Stimulated activated CD4-positive, alpha-beta T cell treated with anti-CD3 and anti-CD28 coated beads, Interleukin-15, amount 100 ng/mL, for 1 hour (primary cell): ENCODE measurements at places on chromosomes 3 and 15.
A peak's percentile ranks its signal among the peaks of the same experiment; 100 is the strongest.

DNA sequence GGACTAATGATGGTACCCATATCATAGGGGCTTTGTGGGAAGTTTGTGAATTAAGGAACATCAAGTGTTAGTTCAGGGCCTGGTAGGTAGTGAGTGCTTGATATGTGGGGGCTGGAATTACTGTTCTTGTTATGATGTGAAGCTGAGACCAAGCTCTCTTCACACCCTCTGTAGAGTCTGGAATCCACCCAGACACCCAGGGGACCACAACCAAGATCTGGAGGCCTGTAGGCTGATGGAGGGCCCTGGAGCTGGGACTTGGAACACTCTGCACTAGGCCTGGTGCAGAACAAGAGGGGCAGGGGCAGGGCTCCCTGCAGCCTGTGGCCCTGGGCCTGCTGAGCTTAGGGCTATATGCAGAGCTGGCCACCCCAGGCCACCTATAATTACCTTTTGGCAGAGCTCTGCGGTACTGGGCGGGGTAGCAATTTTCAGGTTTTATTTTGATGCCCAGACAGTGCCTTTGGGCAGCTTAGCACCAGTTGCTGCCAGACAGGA is 13.1 kb upstream of the PRKCD start:
- no peak for DNase-seq

GRCh38 chr15:68781766-68782588 is 38.7 kb downstream of the ANP32A start:
- DNase-seq: no peak

- no peak for DNase-seq
These were observed 225.0 kb upstream of the ATP11B start for GRCh38 chr3:182568261-182568660.

DNA sequence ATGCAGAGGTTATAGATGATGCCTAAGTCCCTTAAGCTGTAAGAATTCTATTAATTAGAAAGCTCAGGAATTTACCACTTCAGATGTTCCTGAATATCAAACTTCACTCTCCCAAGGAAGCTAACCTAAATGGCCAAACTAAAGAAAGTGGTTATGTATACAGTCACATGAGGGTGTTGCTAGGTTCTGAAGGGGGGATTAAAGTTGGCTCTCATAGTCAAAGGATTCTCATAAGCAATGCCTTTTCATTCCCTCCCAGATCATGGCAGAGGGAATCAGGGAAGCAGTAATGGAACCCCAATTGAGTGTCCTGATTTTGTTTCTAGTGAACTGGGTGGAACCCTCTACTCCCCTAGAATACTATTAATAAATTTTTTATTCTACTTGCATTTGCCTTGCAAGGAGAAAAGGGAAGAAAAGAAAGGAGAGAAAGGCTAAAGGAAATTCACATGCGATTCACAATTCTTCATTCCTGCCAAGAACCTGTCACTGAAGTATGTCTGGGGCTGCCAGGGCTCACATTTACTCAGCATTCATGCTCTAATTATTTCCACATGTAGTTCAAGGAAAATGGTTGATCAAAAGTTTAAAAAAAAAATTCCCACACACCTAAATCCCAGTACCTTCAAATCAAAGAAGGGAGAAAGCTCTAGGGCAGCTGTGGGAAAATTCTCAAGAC is 25.1 kb downstream of the FSTL1 start:
- no peak for DNase-seq

DNA sequence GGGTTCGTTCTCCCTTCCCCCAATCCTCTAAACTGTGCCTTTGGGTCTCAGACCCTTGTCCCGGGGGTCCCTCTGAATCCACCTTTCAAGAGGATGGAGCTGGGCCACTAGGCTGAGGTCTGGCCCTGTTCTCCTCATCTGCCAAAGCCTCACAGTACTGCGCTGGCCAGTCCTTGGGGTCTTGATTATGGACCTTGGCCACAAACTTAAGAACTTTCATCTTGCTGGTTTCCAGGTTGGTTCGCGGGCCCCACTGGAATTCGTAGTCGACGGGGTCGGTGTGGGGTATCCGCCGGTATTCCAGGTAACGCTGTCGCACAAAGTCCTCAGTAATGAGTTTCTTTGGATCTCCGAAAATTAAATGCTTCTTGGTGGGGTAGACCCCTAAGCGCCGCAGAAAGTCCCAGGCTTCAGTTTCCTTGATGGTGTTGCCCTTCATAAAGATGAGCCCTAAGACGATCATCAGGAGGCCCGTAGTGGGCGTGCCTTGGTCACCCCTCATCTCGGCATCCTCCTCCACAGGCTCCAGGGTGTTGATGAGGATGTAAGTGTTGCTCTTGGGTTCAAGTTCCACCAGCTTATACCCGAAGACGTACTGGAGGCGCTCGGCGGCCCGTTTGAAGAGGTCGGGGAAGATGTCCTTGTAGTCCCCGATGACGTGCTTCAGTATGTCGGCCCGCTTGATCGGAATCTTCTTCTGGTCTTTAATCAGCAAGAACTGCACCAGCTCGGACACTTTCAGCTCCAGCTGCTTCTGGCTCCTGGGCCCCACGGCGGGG is 727 bp downstream of the NSMCE3 start:
- DNase-seq: peak; percentile 7

GRCh38 chr3:140765246-140765645 is 87.4 kb downstream of the TRIM42 start:
- DNase-seq: no peak

DNA sequence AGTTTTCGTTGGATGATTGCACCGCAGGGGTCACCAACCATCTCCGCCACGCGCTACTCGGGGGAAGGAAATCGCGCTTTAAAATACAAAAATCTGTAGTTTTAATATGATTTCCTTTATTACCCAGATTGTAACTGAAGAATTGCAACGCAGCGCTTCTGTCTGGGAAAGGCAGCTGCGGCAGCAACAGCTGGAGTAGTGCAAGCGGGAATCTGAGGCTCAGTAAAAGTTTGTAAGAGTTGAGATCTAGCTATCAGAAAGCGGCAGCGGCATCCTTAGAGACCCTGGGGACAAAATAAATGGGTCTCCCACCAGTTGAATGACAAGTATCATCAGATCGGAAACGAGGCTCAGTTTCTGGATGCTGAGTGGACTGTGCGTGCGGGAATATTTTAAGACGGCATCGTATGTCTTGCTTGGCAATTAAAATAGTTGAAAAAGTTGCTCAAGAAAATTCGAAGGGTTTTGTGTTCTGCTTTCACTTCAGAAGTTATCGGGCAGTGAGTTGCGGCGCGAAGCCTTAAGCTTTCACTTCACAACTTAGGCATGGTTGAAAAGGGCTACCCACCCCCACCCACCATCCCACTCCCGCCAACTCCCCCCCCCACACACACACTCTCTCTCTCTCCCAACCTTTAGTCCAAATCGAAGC is 2.7 kb downstream of the MECOM start:
- DNase-seq: no peak

DNA sequence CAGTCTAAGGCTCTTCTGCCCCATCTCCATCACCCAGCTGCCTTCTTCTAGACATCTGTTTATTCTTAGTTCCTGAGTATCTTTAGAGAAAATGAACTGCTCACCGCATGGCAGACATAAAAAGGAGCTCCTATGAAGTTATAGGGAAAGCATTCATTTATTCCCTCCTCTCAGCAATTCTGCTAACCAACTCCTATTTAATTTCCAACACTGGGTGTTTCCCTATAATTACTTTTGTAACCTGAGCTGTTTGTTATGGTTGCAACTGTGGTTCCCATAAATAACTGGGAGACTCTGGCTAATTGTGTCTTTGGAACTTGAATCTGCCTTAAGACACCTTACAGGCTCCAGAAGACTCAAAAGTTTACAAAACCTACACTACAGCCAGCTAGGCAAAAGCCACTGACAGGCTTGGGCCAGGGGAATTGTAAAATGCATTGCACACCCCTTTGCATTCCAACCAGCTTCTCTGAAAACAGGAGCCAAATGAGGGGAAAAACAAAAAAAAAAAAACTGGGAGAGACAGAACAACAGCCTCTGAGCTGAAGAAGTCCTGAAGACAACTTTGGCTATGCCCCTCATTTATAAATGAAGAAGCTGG is 231.5 kb upstream of the FEZF2 start:
- no peak for DNase-seq

- DNase-seq: no peak
These were observed 296.5 kb upstream of the AZI2 start for GRCh38 chr3:28645149-28645548.

DNA sequence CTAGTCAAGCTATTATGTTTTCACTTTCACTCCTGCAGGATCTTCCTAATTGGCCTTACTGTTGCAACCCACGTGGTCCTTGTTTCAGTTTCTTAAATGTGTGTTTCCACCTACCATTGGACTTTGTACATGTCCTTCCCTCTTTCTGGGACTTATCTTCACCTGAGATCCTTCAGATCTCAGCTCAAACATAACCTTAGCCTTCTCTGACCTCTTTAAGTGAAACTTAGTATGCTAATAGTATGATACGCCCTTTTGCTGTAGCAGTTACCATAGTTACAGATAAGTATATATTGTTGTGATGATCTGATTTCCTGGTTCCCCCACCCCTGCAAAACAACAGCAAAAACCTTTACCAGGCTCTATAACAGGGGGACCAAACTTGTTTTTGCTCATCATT is 35.2 kb downstream of the U2SURP start:
- DNase-seq: no peak

GRCh38 chr3:109375975-109376374 is 38.6 kb upstream of the DPPA4 start:
- no peak for DNase-seq
